Amniotic stem cell (primary cell): ENCODE measurements at places on chromosomes 16 and 17.
A peak's percentile ranks its signal among the peaks of the same experiment; 100 is the strongest.

- no peak for DNase-seq
These were observed 152.1 kb downstream of the PHKB start for GRCh38 chr16:47613251-47613650.

DNA sequence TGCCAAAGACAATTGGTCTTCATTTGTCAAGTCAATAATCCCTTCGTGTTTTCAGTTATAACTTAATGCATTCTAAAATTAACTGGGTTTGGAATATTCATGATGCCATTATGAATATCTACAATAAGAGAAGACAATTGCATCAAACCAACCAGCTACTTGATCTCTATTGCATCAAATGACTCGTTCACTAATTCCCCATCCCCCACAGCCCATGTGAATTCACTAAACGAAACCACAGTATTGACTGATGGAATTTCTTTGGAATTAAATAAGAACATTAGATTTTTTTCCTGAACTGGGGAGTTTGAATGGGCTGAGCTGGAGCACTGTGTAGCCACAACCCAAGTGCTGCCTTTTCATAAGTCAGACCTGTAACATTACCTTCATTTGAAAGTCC is 65.3 kb downstream of the HS3ST3B1 start:
- DNase-seq: no peak

DNA sequence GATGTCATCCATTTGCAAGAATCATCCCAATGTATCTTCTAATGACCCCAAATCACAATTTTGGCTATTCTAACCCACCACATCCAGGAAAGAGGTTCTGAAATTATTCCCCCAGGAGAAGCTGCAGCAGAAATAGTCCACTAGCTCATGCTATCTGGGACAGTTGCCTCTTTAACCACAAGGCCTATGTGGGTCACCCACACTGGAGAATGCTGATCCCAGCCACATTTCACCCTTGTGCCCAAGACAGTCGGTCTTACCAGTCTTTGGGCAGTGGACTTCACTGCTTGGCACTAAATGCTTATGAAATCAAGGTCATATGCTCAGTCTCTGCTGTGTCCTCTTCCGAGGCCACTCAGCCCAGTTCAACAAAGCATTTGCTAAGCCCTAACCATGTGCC is 27.0 kb downstream of the ABCC12 start:
- no peak for DNase-seq

GRCh38 chr16:15564604-15565339 is 78.2 kb downstream of the MARF1 start:
- no peak for DNase-seq

- peak; percentile 19 for DNase-seq
These were observed 6.3 kb downstream of the CCDC102A start for GRCh38 chr16:57530104-57530521.

GRCh38 chr17:34624767-34625383 is 45.5 kb downstream of the TMEM132E start:
- DNase-seq: no peak

- no peak for DNase-seq
These were observed 32.0 kb upstream of the ABCA5 start for GRCh38 chr17:69358688-69359596.

GRCh38 chr16:89322321-89323119 is 105.0 kb downstream of the ZNF778 start:
- no peak for DNase-seq
